Activated T-helper 1 cell treated with anti-CD3 and anti-CD28 coated beads, Interleukin-12 subunit alpha, Interleukin-12 subunit beta, Interleukin-2, Interleukin-4 antibody, amounts not matched to agents 30 ng/mL and 10 ng/mL and 1 ng/mL, durations not matched to agents 14 hours and 24 hours and 36 hours (primary cell): ENCODE measurements at places on chromosomes 6 and 20. TPM values are rescaled to one million over a fixed set of nuclear protein-coding genes. Genes with fewer than 3 reads are reported as not detected.

DNA sequence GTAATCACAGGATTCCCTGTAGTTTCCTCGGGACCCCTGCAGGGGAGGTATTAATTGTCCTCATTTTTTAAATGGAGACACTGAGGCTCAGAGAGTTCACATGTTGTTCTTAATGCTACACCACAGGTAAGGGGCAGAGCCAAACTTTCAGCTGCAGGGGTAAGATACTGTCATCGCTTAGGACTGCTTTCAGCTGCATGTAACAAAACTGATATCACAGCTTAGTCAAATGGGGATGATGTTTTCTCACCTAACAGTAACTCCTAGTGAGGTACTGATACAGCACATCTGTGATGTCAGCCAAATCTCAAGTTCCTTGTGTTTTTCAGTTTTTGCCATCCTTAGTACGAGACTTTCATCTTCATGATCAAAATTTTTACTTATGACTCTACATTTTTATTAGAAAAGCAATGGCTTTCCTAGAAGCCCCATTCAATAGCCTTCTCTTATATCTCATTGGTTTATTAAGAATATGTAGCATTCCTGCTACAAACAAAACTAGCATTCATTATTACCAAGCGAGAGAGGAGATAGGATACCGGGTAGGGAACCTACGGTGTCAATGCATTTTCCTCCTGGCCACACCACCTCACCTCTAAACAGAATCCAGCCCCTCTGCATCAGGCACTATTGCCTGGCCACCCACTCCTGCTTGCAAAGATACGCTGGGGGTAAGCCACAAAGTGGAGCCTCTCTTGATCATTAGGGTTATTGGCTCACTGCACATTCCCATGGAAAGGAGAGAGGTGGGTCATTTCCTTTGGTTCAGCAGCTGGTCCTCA is 557.5 kb downstream of the CD83 start:
- no peak for DNase-seq

- DNase-seq, result no peak
Measured at GRCh38 chr6:62614442-62614841, 328.4 kb upstream of the KHDRBS2 start.

GRCh38 chr6:162773996-162774395 is 46.2 kb downstream of the PACRG start:
- DNase-seq, result no peak

- DNase-seq, result no peak
Measured at GRCh38 chr6:55636406-55637102, 57.6 kb upstream of the HMGCLL1 start.

- DNase-seq, result no peak
Measured at GRCh38 chr6:2141644-2142290, 103.6 kb downstream of the GMDS start.

- no peak for DNase-seq
Measured at GRCh38 chr6:21201637-21202350, 391.8 kb upstream of the SOX4 start.

- no peak for DNase-seq
Measured at GRCh38 chr20:62487118-62487517, 11.3 kb upstream of the GATA5 start.

- no peak for DNase-seq
Measured at GRCh38 chr6:16450821-16451220, 212.4 kb downstream of the GMPR start.

DNA sequence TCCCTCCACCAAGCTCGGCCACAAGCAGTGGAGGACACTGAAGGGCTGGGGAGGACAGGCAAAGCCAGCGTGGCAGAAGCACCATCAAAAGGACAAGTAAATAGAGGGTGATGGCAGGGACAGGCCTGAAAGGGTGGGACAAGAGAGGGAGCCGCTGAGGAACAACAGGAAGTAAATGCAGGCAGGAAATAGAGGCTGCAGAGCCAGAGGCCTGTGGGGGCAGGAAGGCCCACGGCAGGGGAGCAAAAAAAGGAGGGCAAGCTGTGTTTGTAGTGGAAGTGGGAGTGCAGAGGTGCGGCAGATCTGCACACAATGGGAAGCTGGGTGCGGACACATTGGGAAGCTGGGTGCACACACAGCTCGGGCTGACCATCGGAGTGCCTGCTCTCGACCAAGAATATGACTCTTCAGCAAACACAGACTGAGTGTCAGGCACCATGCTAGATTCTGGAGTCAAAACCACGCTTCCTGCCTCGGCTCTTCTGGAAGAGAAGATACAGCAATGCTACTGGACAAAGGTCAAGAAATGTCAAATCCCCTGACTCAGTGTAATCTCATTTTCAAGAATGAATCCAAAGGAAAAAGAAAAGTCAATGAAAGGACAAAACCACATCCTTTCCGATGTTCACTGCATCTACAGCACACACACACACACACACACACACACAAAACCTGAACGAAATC is 40.4 kb upstream of the RAB22A start:
- DNase-seq, result no peak

DNA sequence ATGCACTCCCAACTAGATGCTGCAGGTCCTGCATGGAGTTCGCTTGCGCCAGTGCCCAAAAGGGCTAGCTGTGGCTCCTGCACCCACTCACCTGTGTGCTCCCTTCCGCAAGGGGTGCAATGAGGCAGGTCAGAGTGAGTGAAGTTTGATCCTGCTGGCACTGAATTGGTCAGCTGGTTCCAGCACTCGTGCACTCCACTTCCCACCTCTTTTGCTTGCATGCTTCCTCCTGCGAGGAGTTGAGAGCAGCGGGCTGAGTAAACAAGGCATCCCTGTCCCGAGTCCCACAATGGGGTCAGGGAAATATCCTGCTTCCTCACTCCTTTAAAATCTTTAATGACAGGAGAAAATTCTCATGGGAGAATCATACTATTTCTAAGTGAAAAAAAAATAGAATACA is 86.2 kb downstream of the LCA5 start:
- DNase-seq, result no peak

The SRMS gene
- not detected in 2 replicates for total RNA-seq

The HDGFL1 gene
- total RNA-seq, result not detected in 2 replicates

The RWDD2A gene
- total RNA-seq, result 0.98 and 1.3 TPM in 2 replicates

The C20orf141 gene
- not detected in 2 replicates for total RNA-seq

The PRDM1 gene
- total RNA-seq, result 74.1 and 78.8 TPM in 2 replicates

The SMLR1 gene
- total RNA-seq, result not detected in 2 replicates

The GPLD1 gene
- 0.22 and 0.39 TPM in 2 replicates for total RNA-seq
